ENCODE measurements at places on chromosomes 16 and 17.

GRCh38 chr17:46097497-46097896 is 95.7 kb downstream of the KANSL1 start:
- no peak for DNase-seq

GRCh38 chr16:54015147-54015546 is 271.4 kb downstream of the IRX3 start:
- no peak for DNase-seq

- no peak for DNase-seq
These were observed 2.9 kb downstream of the UBN1 start for GRCh38 chr16:4850211-4850610.

- no peak for DNase-seq
These were observed 12.0 kb downstream of the MYO15A start for GRCh38 chr17:18120461-18121017.

GRCh38 chr17:5019475-5019956 is 15.7 kb downstream of the SLC52A1 start:
- no peak for DNase-seq

DNA sequence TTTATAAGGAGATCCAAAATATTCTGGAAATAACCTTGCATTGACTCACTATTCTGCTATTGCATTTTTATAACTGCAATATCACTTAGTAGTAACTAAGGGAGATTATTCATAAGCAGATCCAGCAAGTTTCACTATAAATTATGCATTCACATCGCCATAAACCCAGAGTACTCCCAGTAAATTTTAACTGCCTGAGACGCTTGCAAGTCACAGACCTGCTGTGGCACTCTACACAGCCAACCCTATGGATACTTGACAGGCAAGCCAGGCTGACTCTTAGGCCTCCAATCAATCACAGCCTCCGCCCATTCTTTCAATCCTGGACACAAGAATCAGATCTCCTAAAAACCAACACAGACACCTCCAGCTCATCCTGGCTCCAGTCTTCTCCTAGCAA is 28.2 kb downstream of the USP31 start:
- no peak for DNase-seq
